ENCODE measurements at places on chromosomes 3 and 15.
A peak's percentile ranks its signal among the peaks of the same experiment; 100 is the strongest.

DNA sequence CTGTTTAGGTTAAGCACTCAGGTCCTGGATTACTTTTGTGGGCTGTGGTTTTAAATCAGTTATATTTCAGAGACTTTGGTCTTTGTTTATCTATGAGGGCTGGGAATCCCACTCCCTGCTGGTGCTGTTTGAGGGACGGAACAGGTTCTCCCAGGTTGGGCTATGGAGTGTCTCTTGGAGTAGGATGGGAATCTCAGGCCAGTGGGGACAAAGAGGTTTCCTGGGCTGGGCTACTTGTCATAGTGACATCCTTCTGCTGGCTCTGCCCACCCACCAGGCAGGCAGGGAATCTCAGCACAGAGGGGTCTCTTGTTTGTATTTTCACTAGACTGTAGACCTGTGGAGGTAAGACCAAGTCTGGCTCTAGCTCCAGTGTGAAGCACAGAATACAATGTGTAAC lies 47.2 kb upstream of the UBE3A start:
- no peak for DNase-seq

GRCh38 chr15:101068523-101068960 lies 149.4 kb downstream of the LRRK1 start:
- DNase-seq: no peak

GRCh38 chr3:89246326-89246725 lies 138.9 kb downstream of the EPHA3 start:
- no peak for DNase-seq

- no peak for DNase-seq
These were observed 317.7 kb upstream of the DPH6 start for GRCh38 chr15:35863655-35864054.

GRCh38 chr15:93047621-93048425 lies 41.2 kb downstream of the RGMA start:
- DNase-seq: no peak

DNA sequence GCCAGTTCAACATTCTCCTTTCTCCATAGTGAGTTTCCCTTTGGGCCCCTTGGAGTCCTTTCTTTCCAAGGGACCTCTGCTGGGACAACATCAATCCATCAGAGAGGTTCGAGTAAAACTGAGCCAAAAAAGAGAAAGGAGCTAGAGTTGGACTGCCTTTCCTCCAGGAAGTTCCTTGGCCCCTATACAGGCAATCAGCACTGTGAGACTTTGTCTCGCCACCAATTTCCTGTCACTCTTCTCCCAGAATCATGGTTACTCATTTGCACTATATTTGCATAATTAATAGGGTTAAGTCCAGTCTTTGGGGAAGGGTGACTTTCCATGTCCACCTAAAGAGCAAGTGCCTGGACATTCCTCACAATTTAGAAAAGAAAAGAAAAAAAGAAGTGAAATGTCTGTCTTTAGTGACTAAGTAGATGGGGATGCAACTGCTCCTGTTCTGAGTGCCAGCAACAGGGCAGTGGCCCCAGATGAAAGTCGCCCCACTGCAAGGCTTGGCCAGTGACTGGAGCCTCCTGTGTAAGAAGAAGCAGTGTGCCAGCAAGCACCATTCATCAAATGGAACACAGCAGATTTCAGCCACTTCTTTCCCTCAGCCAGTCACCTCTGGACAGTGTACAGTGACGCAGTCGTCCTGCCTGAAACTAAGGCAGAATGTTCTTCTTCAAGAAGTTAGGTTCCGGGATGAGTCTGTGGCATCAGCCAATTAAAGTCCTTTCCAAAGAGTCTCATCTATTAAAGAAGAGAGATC lies 91.6 kb downstream of the FSIP1 start:
- no peak for DNase-seq

DNA sequence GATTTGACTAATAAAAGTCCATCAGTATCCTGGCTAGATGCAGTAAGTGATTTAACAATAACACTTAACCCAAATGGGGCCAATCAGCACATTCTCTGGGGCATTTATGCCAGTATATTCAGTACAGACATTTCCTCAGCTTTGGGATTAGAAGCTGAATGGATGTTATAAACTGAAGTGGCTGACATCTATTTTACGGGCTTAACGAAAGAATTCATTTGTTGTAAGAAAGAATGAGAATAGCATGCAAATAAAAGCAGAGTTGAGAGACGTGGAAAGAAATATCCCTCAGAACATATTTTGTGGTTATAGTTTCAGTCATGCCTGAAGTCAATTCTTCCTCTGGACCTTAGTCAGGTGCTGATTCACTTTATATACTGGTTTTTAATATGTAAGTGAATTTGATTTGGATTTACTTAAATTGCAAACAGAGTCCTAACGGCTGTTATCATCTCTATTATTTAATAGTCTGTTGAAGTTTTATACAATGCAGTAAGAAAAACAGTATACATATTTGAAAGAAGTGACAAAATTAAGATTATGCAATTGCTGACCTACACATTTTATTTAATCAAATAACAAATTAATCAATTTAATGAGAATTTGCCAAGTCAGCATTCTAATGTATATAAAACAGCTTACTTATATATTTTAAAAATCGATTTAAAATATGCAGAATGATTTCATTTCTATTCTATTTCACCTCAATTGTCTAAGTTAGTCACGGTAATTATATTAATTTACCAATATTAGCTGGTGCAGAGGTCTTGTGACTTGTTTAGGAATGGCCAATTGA lies 513.9 kb upstream of the CADM2 start:
- DNase-seq: no peak

DNA sequence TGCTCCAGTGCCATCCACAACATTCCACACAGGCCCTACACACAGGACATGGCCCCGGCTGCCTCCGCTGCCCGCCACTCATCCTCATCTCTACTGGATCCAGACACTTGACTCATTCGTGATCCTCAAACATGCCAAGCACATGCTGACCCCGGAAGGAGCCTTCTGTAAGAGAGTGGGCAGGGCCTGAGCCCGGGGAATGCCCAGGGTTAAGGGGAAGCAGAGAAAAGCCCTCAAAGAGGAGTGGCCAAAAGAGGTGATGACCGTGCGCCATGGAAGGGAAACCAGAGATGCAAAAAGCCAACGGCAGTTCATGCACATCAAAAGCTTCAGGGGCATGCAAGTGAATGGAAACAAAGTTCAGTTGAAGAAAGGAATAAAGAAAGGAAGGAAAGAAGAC lies 46.1 kb downstream of the RFTN1 start:
- no peak for DNase-seq

- no peak for DNase-seq
These were observed 200.2 kb upstream of the LINGO1 start for GRCh38 chr15:77832874-77833273.

DNA sequence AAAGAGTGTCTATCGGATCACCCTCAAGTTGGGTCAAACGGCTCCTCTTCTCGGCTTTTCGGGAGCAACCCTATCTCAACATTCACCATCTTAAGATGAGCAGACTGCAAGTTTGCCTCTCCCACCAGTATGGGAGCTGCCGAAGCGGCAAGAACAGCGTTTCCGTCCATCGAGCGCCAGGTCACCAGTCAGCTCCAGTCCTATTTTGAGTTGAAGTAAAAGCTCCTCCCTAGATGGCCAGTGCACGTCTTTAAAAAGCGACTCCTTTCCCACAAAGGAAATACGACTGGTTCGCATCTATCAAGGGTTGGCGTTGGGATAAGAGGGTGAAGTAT lies 369 bp upstream of the U2SURP start:
- DNase-seq: no peak

DNA sequence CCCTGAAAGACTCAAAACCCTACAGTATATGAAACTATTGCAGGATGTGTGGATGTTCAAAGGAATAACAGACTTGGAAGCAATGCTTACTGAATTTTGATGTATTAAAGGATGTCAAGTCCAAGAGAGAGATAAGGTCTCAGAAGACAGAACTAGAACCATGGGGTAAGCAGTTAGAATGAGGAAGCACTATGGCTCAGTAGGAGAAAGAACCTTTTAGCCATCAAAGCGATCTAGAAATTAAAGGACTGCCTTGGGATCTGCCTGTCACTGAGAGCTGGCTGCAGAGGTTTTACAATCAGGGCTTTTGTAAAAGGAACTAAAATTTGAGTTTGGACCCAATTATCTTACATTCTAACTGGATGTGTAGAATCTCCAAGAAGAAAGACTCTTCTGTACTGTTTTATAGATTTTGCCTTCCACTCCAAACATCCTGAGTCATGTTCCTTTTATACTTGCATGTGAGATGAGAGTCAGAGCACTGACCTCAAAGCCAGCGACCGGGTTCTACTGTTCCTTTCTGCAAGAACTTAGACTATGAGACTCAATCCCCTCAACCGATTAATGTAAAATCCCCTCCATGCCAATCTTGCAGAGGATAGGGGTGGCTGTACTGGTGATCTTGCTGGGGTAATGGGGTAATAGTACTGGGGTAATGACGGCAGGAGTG lies 412.3 kb upstream of the TPRG1 start:
- DNase-seq: no peak

- DNase-seq: no peak
These were observed 463.2 kb upstream of the GBE1 start for GRCh38 chr3:82224661-82225060.

DNA sequence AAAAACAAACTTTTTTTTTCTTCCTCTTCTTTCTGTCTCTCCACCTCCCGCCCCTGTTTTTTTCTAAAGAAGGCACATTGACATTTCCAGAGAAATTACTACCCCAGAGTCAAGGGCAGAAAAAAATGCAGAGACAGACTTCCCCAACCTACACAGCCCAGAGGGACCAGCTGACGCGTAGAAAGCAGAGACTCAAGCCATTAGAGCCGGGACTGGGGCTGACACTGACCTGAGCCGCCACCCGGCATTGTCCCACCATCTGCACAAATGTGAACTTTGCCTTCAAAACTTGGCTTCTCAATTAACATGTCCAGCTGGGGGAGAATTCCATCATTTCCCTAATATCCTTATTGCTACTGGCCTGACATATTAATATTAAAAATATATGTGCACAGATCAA lies 385.6 kb downstream of the NR2F2 start:
- no peak for DNase-seq

DNA sequence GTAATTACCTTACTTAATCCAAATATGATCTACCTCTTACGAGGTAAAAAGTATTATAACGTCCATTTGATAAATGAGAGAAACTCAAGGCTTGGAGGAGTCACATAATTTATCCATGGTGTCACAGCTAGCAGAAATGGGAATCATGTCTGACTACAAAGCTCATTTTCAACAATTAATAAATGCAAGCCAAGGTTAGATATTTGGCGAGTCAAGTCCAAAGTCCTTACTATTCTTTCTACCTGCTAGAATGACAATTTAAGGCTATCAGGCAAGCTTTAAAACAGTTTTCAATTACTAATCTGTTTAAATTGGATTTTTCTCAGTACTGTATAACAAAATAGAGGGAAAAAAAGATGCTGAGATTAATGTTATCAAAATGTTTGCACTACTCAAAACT lies 68.6 kb downstream of the DLG1 start:
- DNase-seq: no peak

DNA sequence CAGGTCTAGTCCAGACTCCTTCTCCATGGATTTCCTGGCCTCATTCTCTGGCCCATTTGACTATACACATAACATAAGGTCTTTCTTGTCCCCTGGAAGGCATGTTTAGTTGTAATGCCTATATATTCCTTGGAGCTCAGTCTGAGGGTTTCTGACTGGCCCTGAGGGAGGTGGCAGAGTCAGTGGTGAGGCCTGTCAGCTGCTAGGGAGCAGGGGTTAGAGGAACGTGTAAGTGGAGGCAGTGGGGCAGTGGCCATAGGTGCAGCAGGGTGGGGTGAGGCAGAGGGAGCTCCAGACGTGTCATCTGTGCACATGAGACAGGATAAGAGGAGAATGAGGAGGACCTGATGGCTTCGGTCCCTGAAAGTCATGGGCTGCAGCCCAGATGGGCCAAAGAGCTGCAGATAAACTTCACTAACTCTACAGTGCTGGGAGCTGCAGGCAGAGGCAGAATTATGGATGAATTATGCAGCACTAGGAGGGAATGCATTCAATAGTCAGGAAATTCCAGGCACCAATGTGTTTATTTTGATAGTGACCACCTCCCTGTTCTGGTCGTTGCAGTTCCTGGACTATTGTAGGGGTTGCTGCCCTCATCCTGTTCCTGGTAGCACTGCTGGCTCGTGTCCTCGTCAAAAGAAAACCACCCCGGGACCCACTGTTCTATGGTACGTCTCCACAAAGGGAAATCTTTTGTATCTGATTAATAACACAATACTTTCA lies 4.9 kb downstream of the TM6SF1 start:
- DNase-seq: no peak

GRCh38 chr3:2468816-2469215 lies 370.1 kb downstream of the CNTN4 start:
- DNase-seq: no peak

- no peak for DNase-seq
These were observed 41.3 kb upstream of the ETV5 start for GRCh38 chr3:186150041-186150830.

DNA sequence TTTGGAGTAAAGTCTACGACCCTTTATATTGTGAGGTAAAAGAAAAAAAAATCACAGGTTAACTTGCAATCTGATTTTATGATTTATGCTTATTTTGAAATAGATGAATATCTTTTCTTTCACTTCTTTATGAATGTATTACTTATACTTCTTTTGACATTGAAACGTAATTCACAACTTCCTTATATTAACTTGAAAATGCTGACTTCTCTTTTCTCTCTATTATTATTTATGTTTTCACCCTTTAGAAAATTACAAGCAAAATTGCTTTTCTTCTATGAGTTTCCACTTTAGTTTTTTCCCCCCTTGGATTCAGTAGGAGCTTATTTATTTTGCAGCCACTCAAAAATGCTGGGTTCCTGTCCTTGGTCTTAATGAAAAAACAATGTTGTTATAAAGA lies 25.4 kb downstream of the ACP3 start:
- no peak for DNase-seq

- DNase-seq: no peak
These were observed 46.2 kb upstream of the ATG7 start for GRCh38 chr3:11226042-11226370.

DNA sequence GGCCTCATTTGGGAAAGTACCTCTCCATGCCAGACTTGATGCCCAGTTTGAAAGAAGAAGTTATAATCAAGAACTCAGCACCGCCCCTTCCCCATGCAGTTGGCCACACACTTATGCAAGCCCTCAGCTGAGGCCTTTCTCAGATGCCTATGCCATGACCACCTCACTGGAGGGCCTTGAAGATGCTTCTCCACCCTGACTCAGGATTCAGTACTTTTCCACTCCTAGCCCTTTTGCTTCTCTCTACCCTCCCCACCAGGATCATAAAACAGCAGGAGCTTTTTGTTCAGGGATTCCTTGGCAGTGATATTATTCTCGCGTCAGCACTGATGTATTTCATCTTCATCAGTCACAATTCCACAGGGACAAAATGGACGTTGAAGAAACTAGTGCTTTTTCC lies 313.5 kb downstream of the PYDC2 start:
- no peak for DNase-seq

GRCh38 chr3:136994772-136995516 lies 37.2 kb downstream of the IL20RB start:
- peak; percentile 93 for DNase-seq

- DNase-seq: no peak
These were observed 118.7 kb upstream of the PTPRG start for GRCh38 chr3:61442696-61443095.

DNA sequence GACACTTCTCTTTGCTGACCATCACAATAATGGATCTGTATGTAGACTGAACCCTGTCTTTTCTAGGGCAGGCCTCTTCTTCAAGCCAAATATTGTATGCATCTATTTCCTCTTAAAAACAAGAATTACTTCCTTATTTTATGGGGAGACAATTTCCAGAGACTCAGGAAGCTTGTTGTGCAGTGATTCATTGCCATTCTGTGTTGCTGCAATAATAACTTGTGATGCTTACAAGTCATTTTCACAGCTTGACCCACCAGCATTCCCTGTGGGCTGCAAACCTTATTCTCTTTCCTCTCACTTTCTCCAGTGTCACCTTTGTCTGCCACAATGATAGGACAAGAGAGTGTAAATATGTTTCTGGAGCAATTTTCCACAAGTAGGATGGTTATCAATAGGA lies 276.7 kb upstream of the SGO1 start:
- no peak for DNase-seq

All from NCI-H1694 treated with DMSO at 0.1 percent for 48 hours (cell line).